ENCODE measurements at places on chromosomes 11 and 22. TPM values are rescaled to one million over a fixed set of nuclear protein-coding genes. Genes with fewer than 3 reads are reported as not detected.

DNA sequence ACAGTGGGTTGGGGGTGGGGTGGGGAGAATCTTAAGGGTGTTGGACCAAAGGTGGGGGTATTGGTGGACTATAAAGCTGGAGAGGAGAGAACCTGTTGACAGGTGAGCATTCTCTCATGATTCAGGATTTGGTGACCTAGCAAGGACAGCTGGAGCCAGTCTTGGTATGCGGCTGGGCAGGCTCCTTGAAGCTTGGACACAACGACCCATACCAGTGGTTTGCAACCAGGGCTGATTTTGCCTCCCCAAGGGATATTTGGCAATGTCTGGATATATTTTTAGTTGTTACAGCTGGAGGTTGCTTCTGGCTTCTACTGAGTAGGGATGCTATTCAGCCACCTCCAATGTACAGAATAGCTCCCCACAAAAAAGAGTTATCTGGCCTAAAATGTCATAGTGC lies 5.6 kb downstream of the EXT2 start:
- H3K27ac ChIP-seq: no peak overlapping the region
- peaks cover 4% of the 10 kb centered on the region for H3K4me1 ChIP-seq
- no peaks in the 10 kb centered on the region for H3K27me3 ChIP-seq
- no peak for DNase-seq
- H3K4me3 ChIP-seq: no peak overlapping the region

- H3K27ac ChIP-seq: no peak overlapping the region
- no peak overlapping the region for H3K4me3 ChIP-seq
- DNase-seq: peak; percentile 72
- no peaks in the 10 kb centered on the region for H3K4me1 ChIP-seq
Measured at GRCh38 chr22:37231406-37232139, 12.5 kb downstream of the RAC2 start.

- no peak for DNase-seq
- no peak overlapping the region for H3K4me3 ChIP-seq
- no peaks in the 10 kb centered on the region for H3K4me1 ChIP-seq
- no peak overlapping the region for H3K27ac ChIP-seq
- no peaks in the 10 kb centered on the region for H3K27me3 ChIP-seq
Measured at GRCh38 chr11:60984636-60985035, 13.2 kb downstream of the CD6 start.

DNA sequence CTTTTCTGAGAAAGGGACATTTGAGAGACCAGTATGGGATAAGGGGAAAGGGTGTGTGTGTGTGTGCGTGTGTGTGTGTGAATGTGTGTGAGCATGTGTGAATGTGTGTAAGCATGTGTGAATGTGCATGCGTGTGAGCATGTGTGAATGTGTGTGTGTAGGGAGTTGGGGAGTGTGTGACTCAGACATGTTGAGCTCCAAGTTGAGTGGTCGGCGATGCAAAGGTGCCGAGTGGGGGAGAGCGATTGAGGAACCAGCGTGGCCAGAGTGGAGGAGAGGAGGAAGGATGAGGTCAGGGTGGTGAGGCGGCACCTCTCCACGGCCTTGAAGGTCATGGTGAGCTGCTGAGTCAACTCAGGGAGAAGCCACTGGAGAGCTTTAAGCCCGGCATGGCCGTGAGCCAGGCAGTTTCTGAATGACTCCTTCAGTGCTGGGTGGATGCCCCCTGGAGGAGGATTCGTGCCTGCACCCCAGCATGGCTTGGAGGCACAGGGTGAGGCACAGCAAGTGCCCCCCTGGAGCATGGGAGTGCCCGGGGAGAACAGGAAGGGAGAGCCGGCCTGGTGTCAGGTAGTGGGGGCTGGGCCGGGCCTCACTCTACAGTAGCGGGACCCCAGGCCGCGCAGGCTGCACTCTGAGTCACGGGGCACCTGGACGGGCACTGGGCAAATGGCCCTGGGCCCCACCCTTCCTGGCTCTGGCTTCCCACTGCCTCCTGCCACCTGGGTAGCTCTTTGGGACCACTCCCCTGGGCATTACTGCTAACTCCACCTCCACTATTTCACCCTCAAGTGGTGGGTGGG lies 8.2 kb upstream of the CCDC88B start:
- peak; percentile 86 for DNase-seq
- no peak overlapping the region for H3K4me3 ChIP-seq
- no peaks in the 10 kb centered on the region for H3K36me3 ChIP-seq
- no peak overlapping the region for H3K27ac ChIP-seq
- no peaks in the 10 kb centered on the region for H3K27me3 ChIP-seq

- no peak overlapping the region for H3K27ac ChIP-seq
- H3K4me3 ChIP-seq: no peak overlapping the region
- H3K36me3 ChIP-seq: no peaks in the 10 kb centered on the region
- no peaks in the 10 kb centered on the region for H3K27me3 ChIP-seq
Measured at GRCh38 chr22:23557036-23557435, 23.1 kb downstream of the IGLL1 start.

DNA sequence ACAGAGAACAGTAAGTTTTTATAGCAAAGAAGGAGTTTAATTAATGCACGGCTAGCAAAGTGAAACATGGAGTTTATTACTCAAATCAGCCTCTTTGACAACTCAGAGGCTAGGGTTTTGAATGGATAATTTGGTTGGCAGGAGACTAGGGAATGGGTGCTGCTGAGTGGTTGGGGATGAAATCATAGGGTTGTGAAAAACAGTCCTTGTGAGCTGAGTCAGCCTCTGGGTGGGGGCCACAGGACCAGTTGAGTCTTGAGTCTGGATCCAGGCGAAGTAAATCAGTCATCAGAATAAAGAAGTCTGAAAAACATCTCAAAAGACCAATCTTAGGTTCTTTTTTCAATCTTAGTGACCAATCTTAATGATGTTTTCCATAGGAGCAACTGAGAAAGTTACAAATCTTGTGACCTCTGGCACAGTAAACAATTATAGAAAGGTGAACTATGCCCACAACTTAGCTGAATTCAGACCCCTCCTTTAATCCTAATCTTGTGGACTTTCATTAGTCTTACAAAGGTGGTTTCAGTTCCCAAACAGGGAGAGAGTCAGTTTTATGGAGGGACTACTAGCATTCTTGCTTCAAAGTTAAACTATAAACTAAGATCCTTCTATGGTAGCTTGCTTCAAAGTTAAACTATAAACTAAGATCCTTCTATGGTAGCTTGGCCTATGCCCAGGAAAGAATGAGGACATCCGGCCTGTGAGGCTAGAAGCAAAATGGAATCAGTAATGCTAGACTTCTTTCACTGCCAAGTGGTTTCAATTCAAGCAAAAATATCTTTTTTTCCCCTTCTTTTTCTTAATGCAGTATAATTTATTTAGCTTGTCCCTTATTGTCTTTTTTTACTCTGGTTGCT lies 84.5 kb downstream of the AASDHPPT start:
- H3K27ac ChIP-seq: no peak overlapping the region
- H3K4me1 ChIP-seq: no peaks in the 10 kb centered on the region
- no peaks in the 10 kb centered on the region for H3K36me3 ChIP-seq
- no peak for DNase-seq

DNA sequence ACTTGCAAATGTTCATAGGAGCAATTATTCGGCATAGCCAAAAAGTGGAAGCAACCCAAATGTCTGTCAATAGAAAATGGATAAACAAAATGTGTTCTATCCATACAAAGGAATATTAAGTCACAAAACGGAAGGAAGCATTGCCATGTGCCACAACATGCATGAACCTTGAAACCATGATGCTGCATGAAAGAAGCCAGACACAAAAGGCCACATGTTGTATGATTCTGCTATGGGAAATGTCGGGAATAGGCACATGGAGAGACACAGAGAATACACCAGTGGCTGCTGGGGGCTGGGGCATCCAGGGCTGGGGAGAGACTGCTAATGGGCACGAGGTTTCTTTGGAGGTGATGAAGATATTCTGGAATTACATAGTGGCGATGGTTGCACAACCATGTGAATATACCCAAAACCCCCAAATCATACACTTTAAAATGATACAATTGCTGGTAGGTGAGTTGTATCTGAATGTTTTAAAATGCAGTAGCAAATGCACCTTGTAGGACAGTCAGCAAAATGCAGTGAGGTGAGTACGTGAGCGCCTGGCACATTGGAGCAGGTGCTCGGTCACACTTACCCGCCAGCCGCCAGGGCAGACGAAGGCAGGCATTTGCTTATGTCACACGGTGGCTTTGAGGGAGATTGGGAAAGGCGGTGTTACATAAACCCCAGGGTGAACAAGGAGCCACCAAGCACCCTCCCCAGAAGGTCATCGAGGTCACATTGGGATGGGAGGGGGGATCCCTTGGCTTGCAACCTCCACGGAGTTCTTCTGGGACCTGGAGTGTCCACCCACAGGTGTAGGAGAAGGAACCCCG lies 6.3 kb upstream of the OSM start:
- no peaks in the 10 kb centered on the region for H3K4me1 ChIP-seq
- H3K4me3 ChIP-seq: no peak overlapping the region
- DNase-seq: no peak
- no peak overlapping the region for H3K27ac ChIP-seq
- H3K27me3 ChIP-seq: no peaks in the 10 kb centered on the region

DNA sequence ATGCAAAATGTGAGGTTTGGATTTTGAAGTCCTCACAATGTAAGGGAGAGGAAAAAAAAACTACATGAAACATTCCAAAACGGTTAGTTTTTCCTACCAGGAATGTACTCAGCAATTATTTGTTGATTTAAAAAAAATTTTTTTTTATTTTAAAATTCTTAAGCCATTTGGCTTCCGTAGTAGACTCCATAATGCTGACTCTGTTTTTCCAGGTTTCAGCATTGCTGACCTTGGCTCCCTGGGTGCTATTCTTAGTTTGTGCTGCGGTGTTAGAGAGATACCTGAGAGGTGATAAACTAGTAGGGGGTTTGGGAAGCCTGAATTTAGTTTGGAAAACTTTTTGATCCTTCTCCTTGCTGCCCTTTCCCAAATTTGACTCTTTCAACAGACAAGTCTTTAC lies 10.6 kb downstream of the STT3A start:
- no peak overlapping the region for H3K27ac ChIP-seq
- no peak overlapping the region for H3K4me3 ChIP-seq
- H3K4me1 ChIP-seq: peaks cover 2% of the 10 kb centered on the region
- no peak for DNase-seq
- H3K36me3 ChIP-seq: peaks cover 11% of the 10 kb centered on the region

DNA sequence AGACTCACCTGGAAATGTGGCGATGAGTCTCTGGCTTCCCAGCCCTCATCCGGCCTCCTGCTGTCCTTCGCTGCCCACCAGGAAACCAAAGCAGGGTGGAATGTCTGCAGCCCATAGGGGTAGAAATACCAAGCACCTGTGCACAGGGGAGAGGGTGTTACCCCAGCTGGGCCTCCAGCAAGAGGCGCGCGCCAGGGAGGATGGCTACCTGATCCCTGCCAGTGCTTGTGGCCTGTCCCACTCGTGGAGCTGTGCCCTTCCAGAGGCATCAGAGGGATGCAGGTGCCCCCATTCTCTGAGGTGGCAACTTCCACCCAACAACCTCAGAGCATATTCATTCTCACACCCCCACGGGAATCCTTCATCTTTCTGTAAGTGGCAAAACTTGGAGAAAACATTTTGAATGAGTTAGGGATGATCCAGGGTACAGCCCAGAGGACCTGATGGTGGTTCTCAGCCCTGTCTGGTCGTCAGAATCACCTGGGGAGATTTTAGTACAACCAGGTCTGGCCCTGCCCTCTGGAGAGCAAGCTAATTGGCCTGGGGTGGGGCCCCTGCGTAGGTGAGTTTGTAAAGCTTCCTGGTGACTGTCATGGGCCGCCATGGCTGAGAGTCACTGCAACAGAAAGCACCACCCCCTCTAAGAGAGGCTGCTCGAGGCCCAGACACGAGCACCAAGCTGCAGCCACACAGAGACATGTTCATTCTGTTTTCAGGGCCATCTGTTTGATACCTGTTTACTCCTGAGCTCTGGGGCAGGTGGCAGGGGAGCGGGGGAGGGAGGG lies 9.9 kb downstream of the SUN2 start:
- no peaks in the 10 kb centered on the region for H3K27me3 ChIP-seq
- H3K36me3 ChIP-seq: peaks cover 6% of the 10 kb centered on the region
- no peak for DNase-seq
- H3K4me1 ChIP-seq: no peaks in the 10 kb centered on the region
- no peak overlapping the region for H3K4me3 ChIP-seq
- H3K27ac ChIP-seq: no peak overlapping the region

DNA sequence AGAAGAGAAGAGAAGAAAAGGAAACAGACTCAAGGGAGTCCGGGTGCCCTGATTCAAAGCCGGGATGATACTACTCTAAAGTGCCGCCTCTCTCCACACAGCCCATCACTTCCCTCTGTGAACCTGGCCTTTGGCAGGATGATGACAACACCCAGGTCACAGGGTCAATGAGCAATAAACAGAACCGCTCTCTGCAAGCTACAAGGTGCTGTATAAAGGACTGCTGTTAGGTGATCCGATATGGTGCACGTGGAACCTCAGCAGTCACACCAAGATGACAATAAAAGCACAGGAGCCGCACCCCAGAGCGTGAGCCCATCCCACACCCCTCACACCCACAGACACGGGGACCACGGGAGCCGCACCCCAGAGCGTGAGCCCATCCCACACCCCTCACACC lies 10.7 kb downstream of the TTLL1 start:
- H3K4me3 ChIP-seq: no peak overlapping the region
- H3K36me3 ChIP-seq: no peaks in the 10 kb centered on the region
- no peaks in the 10 kb centered on the region for H3K27me3 ChIP-seq
- no peak overlapping the region for H3K27ac ChIP-seq
- no peak for DNase-seq

- no peak for DNase-seq
- H3K36me3 ChIP-seq: no peaks in the 10 kb centered on the region
- H3K4me1 ChIP-seq: no peaks in the 10 kb centered on the region
- H3K27me3 ChIP-seq: peaks cover 2% of the 10 kb centered on the region
- no peak overlapping the region for H3K4me3 ChIP-seq
Measured at GRCh38 chr11:34595391-34595790, 25.5 kb upstream of the EHF start.

DNA sequence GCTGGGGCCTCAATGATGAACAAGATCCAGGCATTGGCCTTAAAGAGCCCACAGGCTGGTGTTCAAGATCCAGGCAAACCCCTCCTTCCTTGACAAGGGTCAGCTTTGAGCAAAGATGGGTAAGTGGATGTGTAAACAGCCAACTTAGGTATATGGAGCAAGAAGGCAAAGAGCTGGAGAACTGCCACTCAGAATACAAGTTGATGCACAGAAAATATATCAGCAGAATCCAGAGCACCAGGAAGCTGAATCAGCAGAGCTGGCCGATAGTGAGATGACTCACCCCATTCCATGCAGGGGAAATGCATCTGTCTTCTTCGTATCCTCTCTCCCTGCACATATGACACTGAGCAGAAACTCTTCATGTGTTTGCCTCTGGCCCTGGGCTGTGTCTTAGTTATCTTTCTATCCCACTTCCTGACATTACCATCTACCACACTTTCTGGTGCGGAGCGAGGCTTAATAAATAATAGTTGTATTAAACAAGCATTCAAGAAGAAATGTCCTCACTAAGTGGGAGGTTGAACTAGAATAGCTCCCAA lies 57.8 kb downstream of the ENDOD1 start:
- no peaks in the 10 kb centered on the region for H3K36me3 ChIP-seq
- H3K27ac ChIP-seq: no peak overlapping the region
- no peak overlapping the region for H3K4me3 ChIP-seq
- H3K27me3 ChIP-seq: no peaks in the 10 kb centered on the region
- H3K4me1 ChIP-seq: no peaks in the 10 kb centered on the region
- no peak for DNase-seq

Gene OR2D2
- total RNA-seq: not detected

Gene CRYAB
- 2,347 TPM for total RNA-seq

Gene PDE2A
- 80.8 TPM for total RNA-seq

Gene LUZP2
- not detected for total RNA-seq

Gene RIN1
- total RNA-seq: 9.1 TPM

Gene MMP12
- 1.4 TPM for total RNA-seq

Measured in aorta (tissue), 5 donors.